Gastrocnemius medialis (tissue), 4 donors: ENCODE measurements at places on chromosomes 5 and 9. TPM values are rescaled to one million over a fixed set of nuclear protein-coding genes. Genes with fewer than 3 reads are reported as not detected.

Gene ITGA1
- total RNA-seq: 5.7 TPM

Gene RANBP17
- 3.2 TPM for total RNA-seq

Gene COL15A1
- total RNA-seq: 7.7 TPM

DNA sequence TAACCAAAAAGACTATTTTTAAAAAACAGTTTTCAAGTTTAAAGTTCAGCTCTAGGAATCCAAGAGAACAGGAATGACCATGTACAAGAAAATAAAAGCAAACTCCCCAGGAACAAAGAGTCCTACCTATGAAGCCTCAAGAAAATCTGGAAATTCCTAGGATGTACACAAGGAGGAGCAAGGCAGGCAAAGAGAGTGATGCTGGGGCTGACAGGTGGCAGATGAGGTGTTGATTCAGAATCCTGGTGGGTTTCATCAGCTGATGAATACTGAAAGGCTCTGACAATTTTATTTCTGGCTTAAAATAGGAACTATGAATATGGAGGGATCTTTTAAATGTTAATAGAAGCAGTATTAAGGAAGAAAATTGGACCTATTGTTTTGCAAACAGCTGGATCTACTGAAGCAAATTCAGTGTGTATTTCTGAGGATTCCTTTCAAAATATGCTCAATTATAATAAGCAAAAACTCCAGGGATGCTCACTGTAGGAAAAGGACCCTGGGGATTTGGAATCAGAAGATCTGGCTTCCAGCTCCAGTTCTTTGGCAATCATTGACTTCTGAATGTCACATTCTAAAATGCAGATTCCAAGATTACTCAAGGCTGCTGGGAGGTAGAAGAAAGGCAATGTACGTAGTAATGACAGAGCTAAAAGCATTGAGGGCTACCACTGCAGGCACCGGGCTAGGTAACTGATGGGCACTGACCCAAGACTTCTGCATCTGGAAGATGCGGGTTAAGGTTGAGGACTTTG, 28.0 kb upstream of the SH3RF2 start:
- no peak for DNase-seq

GRCh38 chr9:104700306-104700705, 6.0 kb downstream of the OR13D1 start:
- no peak for DNase-seq

GRCh38 chr9:98887918-98888510, 55.7 kb upstream of the COL15A1 start:
- DNase-seq: no peak

DNA sequence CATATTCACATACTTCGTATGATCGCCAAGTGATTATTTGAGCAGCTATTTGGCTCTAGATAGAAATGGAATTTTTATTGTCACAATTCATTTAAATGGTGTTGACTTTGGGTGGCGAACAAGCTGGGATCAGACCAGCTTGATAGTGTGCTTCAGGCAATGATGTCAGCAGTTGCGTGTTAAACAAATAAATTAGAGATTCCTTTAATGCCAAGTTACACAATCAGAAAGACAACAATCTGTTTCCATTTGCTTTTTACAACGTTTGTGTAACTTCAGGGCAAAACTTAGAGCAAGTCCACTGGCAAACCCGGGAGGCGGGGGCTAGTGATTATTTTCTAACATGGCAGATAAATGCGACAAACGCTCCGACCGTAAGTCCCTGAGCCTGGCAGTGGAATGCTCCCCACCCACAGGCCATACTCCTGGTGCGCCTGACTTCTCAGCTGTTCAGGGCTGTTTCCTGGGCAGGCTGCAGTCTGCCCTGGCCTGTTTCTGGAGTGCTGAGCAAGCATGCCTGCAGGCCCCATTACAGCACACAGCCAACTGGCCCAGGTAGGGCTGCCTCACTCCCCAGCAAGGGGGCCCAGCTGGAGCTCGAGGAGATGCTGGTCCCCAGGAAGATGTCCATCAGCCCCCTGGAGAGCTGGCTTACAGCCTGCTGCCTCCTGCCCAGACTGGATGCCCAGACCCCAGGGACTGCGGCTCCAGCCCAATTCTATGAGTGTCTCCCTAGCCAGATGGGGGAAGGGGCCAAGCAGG, 88.7 kb downstream of the BASP1 start:
- no peak for DNase-seq

GRCh38 chr5:6236858-6237481, 141.4 kb downstream of the MED10 start:
- no peak for DNase-seq

DNA sequence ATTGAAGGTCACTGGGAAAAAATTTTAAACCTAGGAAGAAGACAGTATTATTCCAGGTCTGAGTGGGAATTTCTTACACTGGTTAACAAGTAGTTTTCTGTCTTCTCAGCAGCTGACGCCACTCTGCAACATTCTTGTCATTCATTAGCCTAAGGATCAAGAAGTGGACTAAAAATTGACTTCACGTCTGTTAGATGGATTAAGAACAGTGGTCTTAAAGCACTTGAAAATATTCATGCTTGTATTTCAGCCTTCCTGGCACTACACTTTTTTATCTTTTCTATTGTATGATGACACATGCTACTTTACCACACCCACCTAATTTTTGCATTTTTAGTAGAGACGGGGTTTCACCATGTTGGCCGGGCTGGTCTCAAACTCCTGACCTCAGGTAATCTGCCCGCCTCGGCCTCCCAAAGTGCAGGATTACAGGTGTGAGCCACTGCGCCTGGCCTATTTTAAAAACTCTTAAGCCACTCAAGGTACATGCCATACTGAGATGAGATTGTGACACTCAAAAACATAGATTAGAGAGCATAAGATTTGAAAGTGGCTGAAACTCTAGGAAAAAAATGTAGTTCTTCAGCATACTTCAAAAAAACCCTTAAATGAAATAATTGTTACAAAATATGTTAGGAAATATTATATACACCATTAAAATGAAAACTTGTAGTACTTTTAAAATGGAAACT, 8.4 kb downstream of the MATR3 start:
- DNase-seq: no peak

- no peak for DNase-seq
Observed at GRCh38 chr5:104297076-104297475, 734.5 kb upstream of the NUDT12 start.

GRCh38 chr5:83472508-83473345, 1.2 kb downstream of the VCAN start:
- DNase-seq: peak; percentile 28

DNA sequence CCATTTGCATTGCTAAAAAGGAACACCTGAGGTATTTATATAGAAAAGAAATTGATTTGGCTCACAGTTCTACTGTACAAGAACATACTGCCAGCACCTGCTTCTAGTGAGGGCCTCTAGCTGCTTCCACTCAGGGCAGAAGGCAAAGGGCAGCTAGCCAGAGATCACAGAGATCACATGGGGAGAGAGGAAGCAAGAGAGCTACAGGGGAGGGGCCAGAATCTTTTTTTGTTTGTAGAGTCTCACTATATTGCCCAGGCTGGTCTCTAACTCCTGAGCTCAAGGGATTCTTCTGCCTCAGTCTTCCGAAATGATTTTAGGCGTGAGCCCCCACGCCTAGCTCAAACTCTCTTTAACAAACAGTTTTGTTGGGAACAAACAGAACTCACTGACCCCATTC, 6.1 kb downstream of the SLCO4C1 start:
- no peak for DNase-seq
